NCI-H1092 (cell line): ENCODE measurements at places on chromosomes 5 and 9.

- DNase-seq: no peak
These were observed 26.2 kb upstream of the LAMC3 start for GRCh38 chr9:130982636-130983358.

DNA sequence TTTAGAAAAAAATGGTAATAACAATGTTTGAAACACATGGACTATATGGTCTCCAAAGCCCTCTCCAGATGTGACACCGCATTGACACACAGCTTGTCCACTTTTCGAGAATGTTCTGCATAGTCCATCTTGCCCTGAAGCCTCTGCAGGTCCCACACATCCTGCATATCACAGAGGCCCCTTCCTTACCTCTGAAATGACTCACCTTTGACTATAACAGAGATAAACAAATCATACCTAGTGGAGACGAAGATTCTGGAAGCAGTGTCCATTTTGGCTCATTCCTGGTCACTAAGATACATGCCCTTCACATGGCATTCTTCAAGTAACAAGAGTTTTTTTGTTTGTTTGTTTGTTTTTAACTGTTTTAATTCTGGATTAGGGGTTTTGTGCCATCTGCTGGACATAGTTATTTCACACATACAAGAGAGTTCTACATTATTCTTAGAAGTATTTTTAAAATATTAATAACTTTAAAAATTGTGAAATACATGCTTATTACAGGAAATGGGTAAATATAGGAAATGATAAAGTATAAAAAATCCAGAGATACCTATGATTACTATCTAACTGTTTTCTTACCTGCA, 5.1 kb downstream of the ARL14EPL start:
- no peak for DNase-seq

- DNase-seq: no peak
These were observed 72.1 kb upstream of the ARAP3 start for GRCh38 chr5:141753971-141754713.

DNA sequence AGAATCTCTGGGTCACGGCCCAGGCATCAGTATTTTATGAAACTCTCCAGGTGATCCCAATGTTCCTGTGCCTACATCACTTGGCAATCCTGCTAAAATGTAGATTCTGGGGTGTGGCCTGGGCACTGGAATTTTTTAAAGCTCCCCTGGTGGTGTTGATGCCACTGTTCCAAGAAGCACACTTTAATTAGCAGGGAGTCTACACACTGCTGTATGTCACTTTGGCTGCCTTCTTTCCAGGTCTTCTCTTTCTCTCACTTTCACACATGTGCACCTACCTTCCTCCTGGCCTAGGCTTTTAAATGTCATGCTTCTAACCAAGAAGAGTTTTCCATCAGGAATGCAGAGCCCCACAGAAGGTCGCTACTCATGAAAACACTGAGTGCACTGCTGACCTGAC, 136.0 kb upstream of the ALDH1B1 start:
- no peak for DNase-seq

DNA sequence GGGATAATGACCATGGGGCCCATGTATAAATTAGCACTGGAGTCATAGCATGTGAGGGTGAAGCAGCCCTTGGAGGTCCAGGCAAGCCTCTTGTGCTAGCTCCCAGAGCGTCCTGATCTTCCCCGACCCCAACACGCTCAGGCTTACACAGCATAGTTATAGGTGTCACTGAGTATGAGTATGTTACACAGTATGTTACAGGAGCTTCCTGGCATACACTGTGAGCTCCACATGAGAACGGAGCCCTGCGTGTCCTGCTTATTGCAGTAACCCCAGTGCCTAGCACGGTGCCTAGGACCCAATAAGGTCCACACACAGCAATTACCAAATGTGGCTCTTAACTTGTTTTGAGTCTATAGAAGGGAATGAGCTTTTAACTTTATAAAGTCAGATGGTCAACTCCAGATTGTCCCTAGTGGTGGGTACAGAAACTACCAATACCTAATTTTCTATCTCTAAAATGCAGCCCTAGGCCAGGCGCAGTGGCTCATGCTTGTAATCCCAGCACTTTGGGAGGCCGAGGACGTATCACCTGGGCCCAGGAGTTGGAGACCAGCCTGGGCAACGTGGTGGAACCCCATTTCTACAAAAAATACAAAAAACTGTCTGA, 64.1 kb downstream of the PLAC8L1 start:
- no peak for DNase-seq

DNA sequence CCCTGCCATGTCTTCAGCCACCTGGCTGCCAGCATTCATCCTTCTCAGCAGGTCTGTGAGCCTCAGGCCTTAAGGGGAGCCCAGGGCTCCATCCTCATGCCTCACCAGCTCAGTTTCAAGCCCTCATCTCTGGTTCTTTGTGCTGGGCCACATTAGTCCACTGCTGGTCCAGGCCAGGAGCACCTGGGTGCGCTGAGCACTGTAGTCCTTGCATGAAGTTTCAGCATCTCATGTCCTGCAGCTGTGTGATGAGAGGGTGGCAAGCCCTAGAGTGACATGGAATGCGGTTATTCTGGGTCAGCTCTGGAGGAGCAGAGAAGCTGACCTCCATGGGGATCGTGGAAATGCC, 42.7 kb downstream of the COL5A1 start:
- DNase-seq: no peak

DNA sequence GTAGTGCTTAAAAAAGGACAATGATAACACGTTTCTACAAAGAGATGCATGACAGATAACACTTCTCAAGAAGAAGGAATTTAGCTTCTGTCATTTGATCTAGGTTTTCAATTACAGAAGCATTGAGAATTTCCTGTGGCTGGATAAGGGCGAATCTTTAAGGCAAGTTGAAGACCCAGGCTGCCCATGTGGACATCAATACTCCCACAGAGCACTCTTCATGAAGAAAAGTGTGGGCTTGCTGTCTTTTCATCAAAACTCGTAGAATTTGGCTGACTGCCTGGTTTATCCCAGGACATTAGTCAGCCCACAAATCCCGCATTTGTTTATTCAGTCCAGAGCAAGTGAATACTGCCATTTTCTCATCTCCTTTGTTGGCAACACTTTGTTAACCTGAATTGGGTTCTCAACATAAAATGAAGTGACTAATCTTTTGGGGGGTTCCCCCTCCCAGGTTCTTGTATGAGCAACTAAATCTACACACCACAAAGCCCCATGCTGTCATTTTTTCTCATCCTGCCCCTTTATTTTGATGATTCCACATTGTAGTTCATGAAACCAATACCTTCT, 43.4 kb upstream of the CDKN2B start:
- DNase-seq: no peak

GRCh38 chr5:91244380-91245073, 138.6 kb downstream of the ARRDC3 start:
- DNase-seq: no peak

GRCh38 chr5:168305281-168305680, 13.8 kb downstream of the WWC1 start:
- no peak for DNase-seq

GRCh38 chr5:92070786-92071185, 687.7 kb upstream of the ARRDC3 start:
- DNase-seq: no peak

DNA sequence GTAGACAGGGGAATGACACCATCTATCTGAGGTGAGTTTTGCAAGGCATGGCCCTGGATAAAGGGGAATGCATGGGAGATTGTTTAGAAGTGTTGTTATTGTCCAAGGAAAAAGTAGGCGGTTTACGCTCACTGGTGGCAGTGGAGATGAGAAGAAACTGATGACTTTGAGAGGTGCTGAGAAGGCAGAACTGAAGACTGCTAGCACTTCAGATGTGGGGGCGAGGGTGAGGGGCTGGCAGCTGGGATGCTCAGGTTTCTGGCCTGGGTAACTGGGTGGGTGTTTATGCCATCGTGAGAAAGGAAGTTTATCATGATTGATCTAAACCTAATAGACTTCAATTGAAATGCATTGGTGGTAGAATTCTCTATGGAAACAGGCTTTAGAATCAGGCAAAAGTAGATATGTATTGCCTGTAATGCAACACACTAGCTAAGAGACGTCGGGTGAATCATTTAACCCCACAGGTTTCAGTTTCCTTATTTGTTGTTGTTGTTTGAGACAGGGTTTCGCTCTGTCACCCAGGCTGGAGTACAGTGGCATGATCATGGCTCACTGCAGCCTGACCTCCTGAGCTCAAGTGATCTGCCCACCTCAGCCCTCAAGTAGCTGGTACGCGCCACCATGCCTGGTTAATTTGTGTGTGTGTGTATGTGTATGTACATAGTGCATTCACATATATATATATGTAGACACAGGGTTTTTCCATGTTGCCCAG, 123.5 kb downstream of the SLC24A2 start:
- DNase-seq: no peak

DNA sequence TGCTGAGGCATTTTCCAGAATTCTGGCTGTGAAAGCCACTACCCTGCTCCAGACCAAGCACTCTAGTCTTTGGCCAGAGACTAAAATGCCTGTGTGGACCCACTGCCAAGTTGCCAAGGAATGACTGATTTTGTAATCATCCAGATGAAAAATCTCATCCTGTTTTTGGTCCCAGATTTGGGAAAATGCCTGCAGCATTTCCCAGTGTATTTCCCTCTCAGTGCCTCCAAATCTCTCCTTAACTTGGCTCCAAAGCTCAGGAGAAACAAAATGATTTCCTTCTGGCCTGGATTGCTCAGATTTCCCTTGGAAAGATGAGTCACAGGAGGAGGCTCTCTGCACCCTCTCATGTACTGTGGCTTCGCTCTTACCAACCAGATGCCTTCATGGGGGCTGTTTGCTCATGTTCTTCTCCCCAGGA, 335.2 kb upstream of the TARS1 start:
- DNase-seq: no peak

DNA sequence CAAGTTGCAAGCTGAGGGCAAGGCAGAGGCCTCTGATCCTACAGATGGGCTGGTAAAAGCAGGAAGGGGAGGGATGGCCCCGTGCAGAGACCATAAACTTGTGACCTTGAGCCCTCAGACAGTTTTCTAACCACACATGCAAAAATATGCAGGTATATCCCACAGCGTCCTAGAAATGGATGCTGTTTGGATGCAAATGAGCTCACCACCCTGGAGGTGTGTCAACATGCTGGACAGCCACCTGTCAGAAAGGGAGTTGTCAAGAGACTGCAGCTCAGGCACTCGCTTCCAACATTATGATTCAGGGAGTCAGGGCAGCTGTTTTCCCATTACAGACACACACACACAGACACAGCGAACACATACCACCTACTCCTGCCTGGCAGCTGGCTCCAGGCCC, 97.3 kb upstream of the PANK3 start:
- DNase-seq: no peak

DNA sequence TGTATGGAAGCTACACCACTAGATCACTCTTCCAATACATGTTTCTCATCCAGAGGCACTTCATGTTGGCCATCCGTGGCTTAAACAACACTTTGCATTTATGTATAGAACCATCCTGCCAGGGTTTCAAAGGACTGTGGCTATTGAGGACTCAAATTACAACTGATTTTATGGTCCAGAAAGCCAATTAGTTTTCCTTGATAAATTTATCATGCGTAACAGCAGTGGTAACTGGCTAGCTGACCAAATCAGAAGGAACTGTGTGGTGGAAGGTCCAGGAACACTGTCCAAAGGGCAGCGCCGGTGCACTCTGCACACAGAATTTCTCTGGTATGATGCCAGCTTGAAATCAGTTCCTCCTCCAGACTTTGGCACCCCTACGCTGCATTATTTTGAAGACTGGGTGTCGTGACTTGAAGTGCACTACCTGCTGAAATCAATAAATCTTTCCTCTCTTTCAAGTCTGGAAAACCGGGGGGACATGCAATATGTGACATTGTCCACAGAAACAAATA, 69.3 kb upstream of the TMEM252 start:
- DNase-seq: no peak

GRCh38 chr5:147431586-147431985, 78.3 kb downstream of the DPYSL3 start:
- no peak for DNase-seq

DNA sequence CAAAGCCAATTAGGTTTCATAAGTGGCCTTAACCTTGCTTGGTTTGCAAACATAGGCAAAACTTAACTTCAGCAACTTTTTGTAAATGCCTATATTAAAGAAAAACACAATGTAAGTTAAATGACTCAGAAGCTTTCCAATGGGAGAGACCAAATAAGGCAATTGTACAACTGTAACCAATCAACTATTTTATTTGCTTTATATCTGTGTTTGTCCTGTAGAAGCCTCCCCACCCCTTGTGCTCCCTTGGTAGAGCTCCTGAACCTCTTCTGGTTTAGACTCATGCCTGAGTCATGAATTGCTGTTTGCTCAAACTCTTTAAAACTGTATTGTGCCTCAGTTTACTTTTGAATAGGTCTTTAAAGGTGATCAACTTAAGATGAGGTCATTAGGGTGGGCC, 3.0 kb upstream of the C1QTNF3 start:
- DNase-seq: no peak

DNA sequence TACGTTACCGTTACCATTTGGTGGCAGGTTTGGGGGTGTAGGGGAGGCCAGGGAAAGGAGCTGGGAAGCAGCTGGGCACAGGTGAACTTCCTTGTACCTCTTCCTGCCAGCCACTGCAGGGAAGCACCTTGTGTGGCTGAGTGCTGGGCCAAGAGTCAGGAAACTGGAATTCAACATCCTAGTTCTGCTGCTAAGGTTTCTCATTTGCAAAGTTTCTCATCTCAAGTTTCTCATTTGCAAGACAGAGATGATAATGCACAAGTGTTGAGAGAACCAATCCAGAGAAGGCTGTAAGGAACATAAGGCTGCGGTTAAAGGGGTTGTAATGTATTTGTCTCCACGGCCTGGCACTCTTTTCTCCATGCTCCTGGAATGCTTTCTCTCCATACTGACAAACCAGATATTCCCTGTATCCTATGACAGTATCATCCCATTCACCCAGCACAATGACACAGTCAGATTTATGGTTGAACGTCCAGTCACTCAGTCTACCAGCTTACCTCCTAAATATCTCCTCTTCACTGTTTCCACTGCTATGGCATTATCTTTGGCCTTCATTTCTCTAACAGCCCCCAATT, 33.6 kb upstream of the LARP1 start:
- DNase-seq: no peak

GRCh38 chr5:117088176-117088575, 513.6 kb upstream of the SEMA6A start:
- DNase-seq: no peak

GRCh38 chr5:5705010-5705409, 282.5 kb downstream of the ICE1 start:
- no peak for DNase-seq

DNA sequence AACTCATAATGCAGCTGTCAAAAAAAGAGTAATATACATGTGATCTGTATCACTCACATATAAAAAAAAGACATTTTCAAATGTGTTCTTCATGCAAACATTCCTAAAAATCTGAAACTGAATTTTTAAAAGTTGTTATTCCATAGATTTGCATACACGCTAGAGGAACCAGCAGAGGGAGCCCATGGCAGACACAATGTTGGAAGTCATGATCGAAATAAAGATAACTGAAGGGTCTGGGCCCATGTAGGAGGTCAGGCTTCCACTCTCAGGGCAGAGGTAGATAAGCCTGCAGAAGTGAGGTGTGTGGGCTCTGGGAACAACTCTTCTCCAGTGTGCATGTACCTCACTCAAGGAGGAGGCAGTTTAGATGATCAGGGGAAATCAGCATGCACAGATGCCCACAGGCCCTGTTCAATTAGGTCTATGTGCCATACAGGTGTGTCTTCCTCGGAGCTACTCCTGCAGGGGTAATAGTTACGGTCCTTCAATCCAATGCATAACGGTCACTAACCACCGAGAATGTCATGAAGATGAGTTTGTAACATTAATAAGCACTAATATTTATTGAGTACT, 208.6 kb downstream of the EPB41L4A start:
- DNase-seq: peak; percentile 9
